ENCODE measurements at places on chromosomes 2 and 18.

DNA sequence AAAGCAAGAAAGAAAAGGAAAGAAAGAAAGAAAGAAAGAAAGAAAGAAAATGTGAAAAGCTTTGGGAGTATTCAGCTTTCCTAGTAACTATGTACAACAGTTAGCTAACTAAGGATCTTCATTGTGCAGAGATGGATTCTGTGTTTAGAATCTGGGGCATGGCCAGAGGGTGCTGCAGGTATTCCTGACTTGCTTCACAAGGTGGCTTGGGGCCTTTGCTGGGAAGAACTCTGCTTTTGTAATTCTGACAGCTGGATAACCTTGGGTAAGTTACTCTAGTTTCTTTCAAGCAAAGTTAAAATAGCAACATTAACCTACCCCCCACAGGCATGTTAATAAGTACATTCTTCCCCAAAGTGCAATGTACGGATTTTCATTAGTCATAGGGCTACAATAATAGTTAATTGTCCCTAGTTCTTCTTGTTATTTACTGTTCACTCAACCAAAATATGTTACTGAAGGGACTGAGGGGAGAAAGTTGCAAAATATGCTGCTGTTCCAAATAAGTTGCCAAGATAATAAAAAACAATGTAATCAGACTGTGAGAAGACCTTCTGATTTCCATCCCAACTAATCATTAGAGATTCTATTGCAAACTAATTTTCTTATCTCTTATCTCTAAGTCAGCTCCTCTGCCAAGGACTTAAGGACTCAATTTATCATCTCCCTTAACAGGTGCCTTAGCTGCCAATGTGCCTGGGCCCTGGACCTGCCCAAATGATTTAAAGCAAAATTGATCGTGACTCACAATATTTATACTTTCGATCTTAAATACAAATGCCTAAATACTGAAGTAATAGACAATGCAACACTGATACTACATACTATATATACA lies 50.3 kb downstream of the SERPINB8 start:
- DNase-seq: no peak

GRCh38 chr2:12881952-12882351 lies 165.2 kb downstream of the TRIB2 start:
- DNase-seq: no peak

- DNase-seq: no peak
Measured at GRCh38 chr2:225768741-225769140, 369.2 kb downstream of the NYAP2 start.

DNA sequence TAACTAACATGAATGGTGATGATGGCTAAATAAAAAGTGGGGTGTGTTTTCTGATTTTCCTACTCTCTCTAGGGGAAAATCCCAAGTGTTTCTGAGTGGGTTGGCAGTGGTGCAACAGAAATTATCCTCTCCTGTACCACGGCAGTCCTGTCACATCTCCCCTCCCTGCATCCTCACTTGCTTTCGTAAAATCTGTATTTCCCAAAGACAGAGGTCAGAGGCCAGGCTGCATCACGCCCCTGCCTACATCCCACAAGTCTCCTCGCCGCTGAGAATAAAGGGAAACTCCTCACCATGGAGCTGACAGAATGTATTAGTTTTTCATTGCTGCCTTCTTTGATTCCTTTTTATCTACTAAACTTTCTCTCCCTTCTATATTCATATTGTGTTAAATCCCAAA lies 13.1 kb downstream of the FBLN7 start:
- DNase-seq: no peak

GRCh38 chr18:68854786-68855391 lies 57.0 kb downstream of the CCDC102B start:
- no peak for DNase-seq

DNA sequence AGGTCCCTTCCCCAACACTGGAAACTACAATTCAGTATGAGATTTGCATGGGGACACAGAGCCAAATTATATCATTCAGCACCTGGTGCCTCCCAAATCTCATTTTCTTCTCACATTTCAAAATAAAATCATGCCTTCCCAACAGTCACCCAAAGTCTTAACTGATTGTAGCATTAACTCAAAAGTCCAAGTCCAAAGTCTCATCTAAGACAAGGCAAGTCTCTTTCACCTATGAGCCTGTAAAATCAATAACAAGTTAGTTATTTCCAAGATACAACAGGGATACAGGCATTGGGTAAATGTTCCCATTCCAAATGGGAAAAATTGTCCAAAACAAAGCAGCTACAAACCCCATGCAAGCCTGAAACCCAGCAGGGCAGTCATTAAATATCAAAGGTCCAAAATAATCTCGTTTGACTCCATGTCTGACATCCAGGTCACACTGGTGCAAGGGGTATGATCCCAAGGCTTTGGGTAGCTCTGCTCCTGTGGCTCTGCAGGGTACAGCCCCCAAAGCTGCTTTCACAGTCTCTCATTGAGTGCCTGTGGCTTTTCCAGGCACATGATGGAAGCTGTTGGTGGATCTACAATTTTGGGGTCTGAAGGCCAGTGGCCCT lies 1370.1 kb upstream of the DDX18 start:
- no peak for DNase-seq

- no peak for DNase-seq
Measured at GRCh38 chr18:50742952-50743351, 76.9 kb downstream of the MRO start.

DNA sequence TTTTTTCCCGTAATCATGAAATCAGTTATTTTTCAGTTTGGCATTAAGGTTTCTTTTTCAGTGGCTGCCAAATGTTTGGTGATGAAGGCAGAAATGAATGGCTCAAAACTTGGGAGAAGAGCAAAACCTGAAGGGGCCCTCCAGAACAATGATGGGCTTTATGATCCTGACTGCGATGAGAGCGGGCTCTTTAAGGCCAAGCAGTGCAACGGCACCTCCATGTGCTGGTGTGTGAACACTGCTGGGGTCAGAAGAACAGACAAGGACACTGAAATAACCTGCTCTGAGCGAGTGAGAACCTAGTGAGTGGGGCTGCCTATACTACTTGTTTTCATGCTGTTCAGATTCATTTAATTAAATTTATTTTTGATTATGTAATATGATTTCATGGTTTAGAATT lies 29.2 kb upstream of the MSH2 start:
- no peak for DNase-seq

DNA sequence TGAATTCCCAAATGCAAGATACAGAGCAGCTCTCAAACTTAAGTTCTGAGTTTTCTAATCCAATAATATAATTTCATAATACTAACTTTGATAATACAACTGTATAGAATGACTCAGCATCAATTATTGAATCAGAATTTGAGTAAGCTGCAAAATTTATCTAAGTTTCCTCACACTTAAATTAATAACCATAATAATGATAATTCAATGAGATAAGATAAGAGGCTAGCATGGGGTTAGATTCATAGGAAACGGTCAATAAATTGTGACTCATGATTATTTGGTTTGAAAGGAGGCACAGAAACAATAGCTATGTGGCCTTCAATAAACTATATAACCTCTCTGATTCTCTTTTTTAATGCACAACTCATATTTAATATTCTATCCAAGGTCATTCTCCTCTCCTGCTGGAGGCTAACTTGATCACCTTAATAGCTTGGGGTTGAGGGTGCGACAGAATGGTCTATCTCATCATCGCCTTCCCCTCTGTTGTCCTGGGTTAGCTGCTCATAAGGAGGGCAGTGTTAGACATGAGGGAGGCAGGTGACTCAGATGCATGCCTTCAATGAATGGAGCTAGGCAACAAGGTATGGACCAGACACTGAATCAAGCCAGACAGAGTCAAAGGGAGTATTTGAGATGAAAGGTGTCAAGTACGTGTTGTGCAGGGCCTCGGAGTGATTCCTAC lies 36.2 kb upstream of the BMP10 start:
- no peak for DNase-seq

- no peak for DNase-seq
Measured at GRCh38 chr2:9708683-9709538, 78.1 kb upstream of the YWHAQ start.

DNA sequence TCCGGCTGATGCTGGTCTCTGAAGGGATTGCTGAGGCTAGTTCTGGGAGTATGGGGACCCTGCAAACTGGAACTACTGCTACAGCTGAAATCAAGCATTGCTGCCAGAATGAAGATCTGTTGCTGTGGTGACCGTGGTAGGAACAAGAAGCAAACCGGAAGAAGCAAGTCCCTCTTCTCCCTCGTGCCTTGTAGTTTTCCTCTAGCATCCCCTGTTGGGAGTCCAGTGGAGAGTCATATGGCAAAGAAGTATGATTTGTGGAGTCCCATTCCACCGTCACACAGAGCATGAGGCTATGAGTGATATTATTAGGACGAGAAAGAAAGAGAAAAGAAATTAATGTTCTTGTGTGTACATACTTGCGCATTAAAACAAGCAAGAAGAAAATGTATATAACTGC lies 138.8 kb upstream of the SP5 start:
- no peak for DNase-seq

DNA sequence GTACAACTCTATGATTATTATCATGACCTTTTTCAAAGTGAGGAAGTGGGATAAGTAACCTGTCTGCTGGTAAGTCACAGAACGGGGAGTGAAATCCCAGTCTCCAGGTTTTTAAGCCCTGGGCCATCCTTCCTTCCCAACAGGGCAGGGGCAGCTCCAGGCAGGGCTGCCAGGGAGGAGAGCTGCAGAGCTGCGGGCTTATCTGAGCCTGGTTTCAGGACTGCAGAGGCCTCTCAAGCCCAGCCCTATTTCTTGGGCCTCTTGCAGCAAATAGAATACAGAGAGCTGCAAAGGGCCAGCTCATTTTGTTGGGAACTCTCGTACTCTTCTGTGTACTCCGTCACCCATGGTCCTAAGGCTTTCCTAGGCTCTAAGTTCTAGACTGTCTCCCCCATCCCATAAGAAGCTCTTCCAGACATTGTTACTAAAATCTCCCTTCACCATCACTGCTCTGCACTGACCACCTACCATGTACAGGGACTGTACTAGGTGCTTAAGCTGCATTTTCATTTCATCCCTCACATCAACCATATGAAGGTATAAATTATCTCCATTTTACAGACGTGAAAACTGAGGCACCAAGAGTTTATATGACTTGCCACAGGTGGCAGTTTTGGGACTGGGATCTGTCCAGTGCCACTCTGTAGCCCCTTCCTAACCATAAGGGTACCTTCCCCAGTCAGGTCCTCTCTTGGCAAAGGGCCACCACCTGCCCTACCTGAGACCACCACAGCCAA lies 3.1 kb downstream of the RAB11FIP5 start:
- no peak for DNase-seq

DNA sequence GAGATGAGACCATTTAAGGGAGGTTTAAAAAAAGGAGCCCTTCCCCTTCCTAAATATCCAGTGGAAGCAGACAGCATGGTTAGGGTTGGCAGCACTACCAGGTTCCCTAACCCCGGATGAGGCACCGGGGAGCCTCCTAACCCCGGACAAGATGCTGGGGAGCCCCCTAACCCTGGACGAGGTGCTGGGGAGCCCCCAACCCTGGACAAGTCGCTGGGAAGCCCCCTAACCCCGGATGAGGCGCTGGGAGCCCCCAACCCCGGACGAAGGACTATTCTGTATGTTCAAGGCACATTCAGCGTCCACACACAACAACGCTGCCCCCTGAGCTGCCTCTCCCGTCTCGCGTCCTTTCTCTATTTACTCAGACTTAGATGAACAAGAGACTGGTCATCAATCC lies 51.9 kb downstream of the ANKMY1 start:
- DNase-seq: no peak

DNA sequence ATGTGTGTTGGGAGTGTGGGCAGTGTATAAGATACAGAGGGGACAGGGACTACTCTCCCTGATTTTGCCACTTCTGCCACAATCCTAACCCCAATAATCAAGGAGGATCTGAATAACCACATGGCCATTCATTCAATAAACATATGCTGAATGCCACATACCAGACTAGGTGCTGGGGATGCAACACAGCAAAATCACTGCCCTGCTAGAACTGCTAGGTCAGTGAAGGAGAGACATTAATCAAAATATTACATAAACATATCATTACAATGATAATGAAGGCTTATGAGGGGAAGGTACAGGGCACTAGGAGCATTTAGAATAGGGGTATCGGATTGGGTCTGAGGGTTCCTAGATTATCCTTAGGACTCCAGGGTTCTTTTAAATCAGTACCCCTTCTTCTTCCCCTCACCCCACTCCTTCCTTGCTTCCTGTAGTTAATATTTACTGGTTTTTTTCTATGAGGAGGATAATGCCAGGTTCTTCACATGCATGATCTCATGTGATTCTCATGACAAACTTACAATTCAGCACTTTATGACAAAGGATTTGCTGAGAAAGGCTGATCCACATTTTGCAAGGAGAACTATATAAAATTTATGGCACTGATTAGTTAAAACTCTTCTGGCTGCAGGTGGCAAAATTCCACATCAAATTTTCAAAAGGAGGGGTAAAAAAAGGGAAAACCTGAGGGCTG lies 56.4 kb upstream of the PCBP1 start:
- DNase-seq: no peak

DNA sequence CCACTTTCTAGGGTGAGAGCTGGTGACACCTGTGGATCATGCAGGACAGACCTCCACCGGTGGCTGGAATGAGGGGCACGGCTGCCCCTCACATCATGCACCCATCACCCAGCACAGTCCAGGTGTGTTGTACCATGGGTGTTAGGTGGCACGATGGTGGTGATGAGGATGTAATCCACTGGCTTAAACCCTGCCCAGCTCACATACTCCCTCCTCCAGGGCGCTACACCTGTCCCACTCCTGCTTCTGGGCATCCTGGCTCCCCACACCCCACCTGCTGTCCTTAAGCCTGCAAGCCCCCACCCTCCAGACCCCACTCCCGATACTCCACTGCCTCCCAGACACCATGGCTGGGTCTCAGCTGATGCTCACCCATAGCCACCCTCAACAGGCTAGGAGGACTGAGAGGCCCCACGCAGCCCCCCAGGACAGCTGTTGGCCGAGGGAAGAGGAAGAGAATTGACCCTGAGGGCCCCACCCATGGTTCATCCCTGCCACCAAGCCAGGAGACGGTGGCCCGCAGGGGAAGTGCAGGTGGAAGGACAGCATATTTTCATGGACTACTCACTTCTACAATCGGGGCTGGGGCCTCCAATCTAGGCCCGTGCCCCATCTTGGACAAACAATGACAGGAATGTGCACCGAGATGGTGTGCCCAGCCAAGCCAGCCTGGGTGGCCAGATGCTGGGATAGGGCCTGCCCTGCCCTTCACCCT lies 34.3 kb downstream of the MAL start:
- DNase-seq: no peak

- no peak for DNase-seq
Measured at GRCh38 chr2:158049129-158049855, 52.4 kb upstream of the UPP2 start.

Measured in T-helper 2 cell (primary cell).